Naive thymus-derived CD8-positive, alpha-beta T cell (primary cell): ENCODE measurements at places on chromosomes 1 and 21.

- H3K27me3 ChIP-seq, result peaks cover 45% of the 10 kb centered on the region
- H3K36me3 ChIP-seq, result no peaks in the 10 kb centered on the region
- H3K4me3 ChIP-seq, result no peak overlapping the region
- DNase-seq, result no peak
- H3K4me1 ChIP-seq, result no peaks in the 10 kb centered on the region
- no peak overlapping the region for H3K27ac ChIP-seq
Measured at GRCh38 chr1:30527511-30528140, 195.8 kb downstream of the MATN1 start.

DNA sequence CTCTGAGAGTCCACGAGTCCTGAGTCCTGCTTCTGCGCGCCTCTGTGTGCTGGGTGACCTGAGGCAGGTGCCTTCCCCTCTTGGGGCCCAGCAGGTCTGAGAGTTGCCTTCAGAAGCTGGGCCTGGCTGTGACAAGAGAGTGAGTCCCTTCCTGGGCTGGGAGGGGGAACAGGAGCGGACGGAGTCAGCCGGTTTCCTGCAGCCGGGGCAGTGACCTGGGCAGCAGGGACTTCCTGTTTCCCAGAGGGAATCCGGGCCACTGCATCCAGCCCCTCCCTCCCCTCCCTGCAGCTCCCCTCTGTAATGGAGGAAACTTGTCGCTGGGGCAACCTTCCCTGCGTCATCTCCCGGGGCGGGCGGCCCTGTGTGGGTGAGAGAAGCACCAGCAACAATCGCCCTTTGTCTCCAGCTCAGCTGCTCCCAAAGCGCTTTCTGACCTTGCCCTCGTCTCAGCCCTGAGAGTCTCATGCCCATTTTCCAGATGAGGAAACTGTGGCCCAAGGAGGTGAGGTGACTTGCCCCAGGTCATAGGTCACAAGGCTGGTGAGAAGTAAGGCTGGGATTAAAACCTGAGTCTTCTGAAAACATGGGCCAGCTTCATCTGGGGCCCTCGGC is 61.1 kb downstream of the SDC3 start:
- no peaks in the 10 kb centered on the region for H3K36me3 ChIP-seq
- no peak overlapping the region for H3K4me3 ChIP-seq
- no peak for DNase-seq
- no peak overlapping the region for H3K27ac ChIP-seq
- peaks cover 54% of the 10 kb centered on the region for H3K27me3 ChIP-seq

- H3K36me3 ChIP-seq, result peaks cover 6% of the 10 kb centered on the region
- no peak overlapping the region for H3K4me3 ChIP-seq
- no peak for DNase-seq
- no peaks in the 10 kb centered on the region for H3K4me1 ChIP-seq
- no peak overlapping the region for H3K27ac ChIP-seq
Measured at GRCh38 chr21:38643404-38644023, 145.2 kb upstream of the ERG start.

DNA sequence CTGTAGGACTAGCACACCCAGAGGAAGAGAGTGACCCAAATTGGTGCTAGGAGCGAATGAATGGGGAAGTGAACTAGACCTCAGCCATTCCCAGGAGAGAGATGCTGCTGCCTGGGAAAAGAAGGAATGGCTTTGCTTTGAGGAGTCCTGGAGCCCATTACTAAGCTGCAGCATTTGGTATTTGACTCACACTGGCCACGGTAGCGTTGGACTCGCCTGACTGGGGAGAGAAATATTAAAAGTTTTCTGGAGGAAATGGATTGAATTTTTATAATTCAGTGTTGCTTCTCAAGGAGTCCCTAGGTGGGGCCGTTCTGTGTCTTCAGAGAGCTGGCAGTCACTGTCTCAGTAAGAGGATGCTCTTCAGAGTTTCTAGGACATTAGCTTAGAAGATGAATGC is 40.2 kb downstream of the PIK3CD start:
- H3K36me3 ChIP-seq, result no peaks in the 10 kb centered on the region
- H3K4me3 ChIP-seq, result peak overlapping the region; percentile 91
- H3K4me1 ChIP-seq, result peaks cover 34% of the 10 kb centered on the region
- DNase-seq, result no peak
- H3K27me3 ChIP-seq, result no peaks in the 10 kb centered on the region

GRCh38 chr1:97379387-97380075 is 541.3 kb downstream of the DPYD start:
- H3K4me1 ChIP-seq, result peaks cover 5% of the 10 kb centered on the region
- H3K36me3 ChIP-seq, result peaks cover 3% of the 10 kb centered on the region
- H3K27me3 ChIP-seq, result no peaks in the 10 kb centered on the region
